Activated B cell treated with CpG ODN at 0.5 μM for 24 hours (primary cell): ENCODE measurements at places on chromosomes 2 and 18. TPM values are rescaled to one million over a fixed set of nuclear protein-coding genes. Genes with fewer than 3 reads are reported as not detected.

The BOLL gene
- total RNA-seq = not detected in 2 replicates

The MDH1B gene
- not detected in 2 replicates for total RNA-seq

The CNTNAP5 gene
- not detected in 2 replicates for total RNA-seq

The RFTN2 gene
- not detected in 2 replicates for total RNA-seq

The SF3B6 gene
- total RNA-seq = 70.4 and 71.4 TPM in 2 replicates

The GATA6 gene
- total RNA-seq = not detected in 2 replicates
